Cortex of kidney (tissue), 1 donor: ENCODE measurements at places on chromosomes 6 and 20.

- DNase-seq = no peak
Observed at GRCh38 chr6:131600716-131601115, 27.3 kb downstream of the MED23 start.

GRCh38 chr6:163940705-163941623, 526.4 kb downstream of the QKI start:
- DNase-seq = no peak

- no peak for DNase-seq
Observed at GRCh38 chr20:13220194-13220903, 725 bp upstream of the ISM1 start.

DNA sequence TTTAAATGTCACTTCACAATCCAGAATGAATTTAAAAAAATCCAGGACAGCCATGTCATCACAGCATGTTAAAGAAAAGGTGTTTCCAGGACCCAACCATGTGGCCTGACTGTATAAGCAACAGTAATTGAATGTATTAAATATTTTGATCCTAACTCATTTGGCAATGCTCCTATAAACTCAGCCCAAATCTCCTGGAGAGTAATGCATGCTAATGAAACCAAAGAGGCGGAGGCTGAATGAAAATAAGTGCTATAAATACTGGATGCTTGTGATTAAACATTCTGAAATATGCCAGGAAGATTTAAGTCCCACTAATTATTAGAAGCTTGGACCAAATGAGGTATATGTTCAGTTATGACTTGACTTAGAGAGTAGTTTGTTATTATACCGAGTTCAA, 486.8 kb downstream of the FRK start:
- DNase-seq = no peak

- no peak for DNase-seq
Observed at GRCh38 chr6:7188492-7188891, 80.7 kb downstream of the RREB1 start.

DNA sequence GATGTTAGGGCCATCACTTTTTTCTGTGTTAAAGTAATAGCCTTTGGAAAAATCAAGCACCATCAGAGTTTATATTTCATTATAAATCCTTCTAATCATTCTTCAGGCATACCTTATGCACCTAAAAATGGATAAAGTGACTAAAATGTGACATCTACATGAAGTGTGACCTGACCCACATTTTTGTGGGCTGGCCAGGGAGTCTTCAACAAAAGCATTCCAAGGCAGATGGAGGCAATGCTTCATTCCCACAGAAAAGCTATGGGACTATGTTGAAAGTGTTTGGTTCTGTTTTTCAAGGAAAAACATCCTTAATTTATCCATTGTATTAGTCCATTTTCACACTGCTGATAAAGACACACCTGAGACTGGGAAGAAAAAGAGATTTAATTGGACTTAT, 58.8 kb upstream of the LTV1 start:
- DNase-seq = no peak

- DNase-seq = no peak
Observed at GRCh38 chr20:47784599-47785310, 526 bp downstream of the SULF2 start.

DNA sequence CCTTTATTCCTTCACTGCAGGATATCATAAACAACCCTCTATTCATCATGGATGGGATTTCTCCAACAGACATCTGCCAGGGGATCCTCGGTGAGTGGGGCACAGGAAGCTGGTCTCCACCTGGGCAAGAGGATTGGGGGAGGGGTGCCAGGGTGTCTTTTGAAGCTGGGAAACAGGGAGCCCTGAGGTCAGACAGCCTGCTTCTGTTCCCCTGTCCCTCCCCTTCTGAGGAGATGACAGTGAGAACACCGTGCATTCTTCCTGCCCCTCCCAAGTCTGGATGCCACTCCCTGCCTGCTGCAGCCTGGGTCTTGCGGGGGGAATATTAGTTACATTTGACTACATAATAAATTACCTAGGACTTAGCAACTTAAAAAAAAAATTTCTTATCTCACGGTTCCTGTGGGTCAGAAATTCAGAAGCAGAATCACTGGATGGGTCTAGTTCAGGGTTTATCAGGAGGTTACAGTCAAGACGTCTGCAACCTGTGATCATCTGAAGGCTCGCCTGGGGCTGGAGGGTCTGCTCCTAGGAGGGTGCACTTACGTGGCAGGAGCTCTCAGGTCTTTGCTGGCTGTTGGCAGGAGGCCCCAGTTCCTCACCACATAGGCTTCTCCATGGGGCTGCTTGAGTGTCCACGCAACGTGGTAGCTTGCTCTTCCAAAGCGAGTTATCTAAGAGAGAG, 11.4 kb downstream of the CAPN11 start:
- no peak for DNase-seq

DNA sequence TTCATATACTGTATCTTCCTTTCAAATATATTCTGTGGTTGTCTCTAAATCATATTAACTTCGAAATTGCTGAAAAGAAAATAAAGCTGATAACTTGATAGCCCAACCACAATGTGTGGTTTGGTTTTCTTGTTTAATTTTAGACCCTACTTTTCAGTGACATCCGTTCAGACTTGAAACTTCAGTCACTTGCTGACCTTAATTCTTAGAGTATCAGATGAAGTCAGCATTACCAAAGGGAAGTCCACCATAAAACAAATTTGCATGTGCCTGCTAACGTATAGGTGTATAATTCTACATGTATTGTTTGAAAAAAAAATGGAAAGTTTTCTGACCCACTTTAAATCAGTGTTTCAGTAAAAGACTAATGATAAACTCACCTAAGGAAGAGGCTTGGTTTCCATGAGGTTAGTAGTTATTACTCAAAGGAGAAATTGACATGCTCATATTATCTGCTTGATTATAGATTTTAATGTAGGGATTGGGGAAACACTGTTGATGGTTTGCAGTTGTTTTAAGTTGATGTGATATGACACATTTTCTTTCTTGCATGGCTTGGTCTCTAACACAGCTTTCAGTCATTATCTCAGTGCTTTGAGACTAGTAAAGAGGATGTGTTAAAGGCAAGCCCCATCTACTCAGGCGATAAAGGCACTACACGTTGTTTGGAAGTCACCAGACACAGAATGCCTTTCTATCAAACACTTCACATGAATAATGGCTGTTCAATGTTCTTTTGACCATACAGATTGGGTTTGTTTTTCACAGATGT, 5.2 kb upstream of the IL17A start:
- no peak for DNase-seq
